ENCODE measurements at places on chromosomes 1 and 21. TPM values are rescaled to one million over a fixed set of nuclear protein-coding genes. Genes with fewer than 3 reads are reported as not detected.

GRCh38 chr1:7095343-7095964 lies 310.2 kb downstream of the CAMTA1 start:
- DNase-seq, result no peak

DNA sequence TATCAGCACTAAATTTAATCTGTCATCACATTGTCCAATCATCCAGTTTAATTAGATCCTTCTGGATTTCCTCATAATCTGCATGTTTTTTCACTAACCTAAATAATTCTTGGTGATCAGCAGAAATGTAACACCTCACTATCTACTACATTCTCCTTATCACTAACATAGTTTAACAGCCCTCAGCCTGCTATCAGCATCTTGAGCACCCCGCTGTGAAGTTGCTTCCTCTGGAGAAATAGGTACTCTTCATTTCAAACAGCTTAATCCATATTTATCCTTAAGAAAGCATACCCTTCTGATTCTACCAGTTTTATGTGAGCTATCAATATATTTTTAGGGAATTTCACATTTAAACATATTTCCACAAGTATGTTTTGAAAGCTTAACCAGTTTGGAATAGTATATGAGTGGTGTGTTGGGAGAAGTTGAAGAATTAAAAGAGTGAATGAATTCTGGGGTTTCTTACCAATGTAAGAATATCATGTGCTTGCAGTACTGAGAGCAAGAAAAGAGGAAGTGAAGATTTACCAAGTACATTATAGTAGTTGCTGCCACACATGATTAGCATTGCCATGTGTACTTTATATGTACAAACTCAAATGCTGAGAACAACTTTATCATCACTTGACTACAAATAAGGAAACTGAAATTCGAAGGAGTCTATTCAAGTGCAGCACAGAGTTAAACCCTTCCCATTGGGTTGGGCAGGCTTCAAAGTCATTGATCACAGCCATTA lies 771.1 kb upstream of the ADGRL4 start:
- no peak for DNase-seq

DNA sequence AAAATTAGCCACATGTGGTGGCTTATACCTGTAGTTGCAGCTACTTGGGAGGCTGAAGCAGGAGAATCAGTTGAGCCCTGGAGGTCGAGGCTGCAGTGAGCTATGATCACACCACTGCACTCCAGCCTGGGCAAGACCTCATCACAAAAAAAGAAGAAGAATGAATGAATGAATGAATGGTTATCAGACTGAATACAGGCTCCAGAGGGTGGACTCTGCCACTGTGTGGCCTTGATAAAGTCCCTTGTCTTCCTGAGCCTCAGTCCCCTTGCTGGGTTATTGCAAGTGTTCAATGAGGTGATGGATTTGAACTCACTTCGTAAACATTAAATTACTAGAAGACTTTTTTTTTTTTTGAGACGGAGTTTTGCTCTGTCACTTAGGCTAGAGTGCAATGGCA lies 24.7 kb downstream of the SHISAL2A start:
- no peak for DNase-seq

- DNase-seq, result no peak
Observed at GRCh38 chr1:167136191-167136614, 42.3 kb downstream of the STYXL2 start.

The MFAP2 gene
- total RNA-seq, result 8.1 TPM

The TMEM82 gene
- total RNA-seq, result not detected
